ENCODE measurements at places on chromosomes 4 and X. TPM values are rescaled to one million over a fixed set of nuclear protein-coding genes. Genes with fewer than 3 reads are reported as not detected.

The ARMCX5 gene
- 6.9 TPM for polyA plus RNA-seq

The ARAP2 gene
- 2.1 TPM for polyA plus RNA-seq

The NEK1 gene
- 3.9 TPM for polyA plus RNA-seq

The TCEAL7 gene
- 2.0 TPM for polyA plus RNA-seq

The DCAF4L1 gene
- polyA plus RNA-seq: under 0.01 TPM

The ZNF595 gene
- polyA plus RNA-seq: 6.7 TPM

The ZNF732 gene
- polyA plus RNA-seq: not detected

The RASL11B gene
- 0.47 TPM for polyA plus RNA-seq

The F8A3 gene
- 4.1 TPM for polyA plus RNA-seq

The CT45A1 gene
- not detected for polyA plus RNA-seq

The SMARCA1 gene
- 17.4 TPM for polyA plus RNA-seq

The ASB12 gene
- polyA plus RNA-seq: not detected

The UGT2B17 gene
- 0.56 TPM for polyA plus RNA-seq

The TEX13D gene
- not detected for polyA plus RNA-seq

The ADRA2C gene
- polyA plus RNA-seq: 8.4 TPM

The PTCHD1 gene
- polyA plus RNA-seq: 0.03 TPM

The MSN gene
- 22.7 TPM for polyA plus RNA-seq

The SYTL4 gene
- 3.5 TPM for polyA plus RNA-seq

The ADAMTS3 gene
- 0.79 TPM for polyA plus RNA-seq

The ACOT9 gene
- polyA plus RNA-seq: 11.8 TPM

The SPATA4 gene
- not detected for polyA plus RNA-seq

The PNMA3 gene
- 0.07 TPM for polyA plus RNA-seq

The CYTL1 gene
- 2.4 TPM for polyA plus RNA-seq

The ZAR1 gene
- not detected for polyA plus RNA-seq

The HPGDS gene
- polyA plus RNA-seq: 0.14 TPM
